ENCODE measurements at places on chromosomes 4 and X.

- no peak for DNase-seq
Measured at GRCh38 chrX:87475793-87476192, 41.8 kb upstream of the KLHL4 start.

DNA sequence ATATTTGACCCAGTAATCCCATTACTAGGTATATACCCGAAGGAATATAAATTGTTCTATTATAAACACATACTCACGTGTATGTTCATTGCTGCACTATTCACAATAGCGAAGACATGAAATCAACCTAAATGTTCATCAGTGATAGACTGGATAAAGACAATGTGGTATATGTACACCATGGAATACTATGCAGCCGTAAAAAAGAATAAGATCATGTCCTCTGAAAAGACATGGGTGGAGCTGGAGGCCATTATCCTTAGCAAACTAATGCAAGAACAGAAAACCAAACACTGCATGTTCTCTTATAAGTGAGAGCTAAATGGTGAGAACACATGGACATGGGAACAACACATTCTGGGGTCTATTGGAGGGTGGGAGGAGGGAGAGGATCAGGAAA is 36.5 kb downstream of the NUDT9 start:
- DNase-seq: no peak

DNA sequence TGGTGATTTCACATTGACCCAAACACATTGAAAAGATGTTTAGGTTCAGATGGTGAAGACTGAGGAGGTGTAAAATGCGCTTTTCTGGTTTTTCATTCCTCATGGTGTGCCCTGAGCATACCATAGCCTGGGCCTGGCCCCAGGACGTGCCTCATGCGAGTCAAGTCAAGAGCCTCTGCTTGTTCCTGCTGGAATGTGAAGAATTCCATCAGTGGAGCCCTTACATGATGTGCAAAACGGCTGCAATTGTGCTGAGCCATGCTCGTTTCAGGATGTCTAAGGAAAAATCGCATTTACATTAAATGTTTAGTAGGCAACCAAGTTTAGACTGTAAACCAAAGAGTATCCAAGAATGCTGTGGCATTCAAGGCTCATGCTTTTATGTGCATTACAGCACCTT is 34.9 kb downstream of the GYG2 start:
- DNase-seq: no peak

DNA sequence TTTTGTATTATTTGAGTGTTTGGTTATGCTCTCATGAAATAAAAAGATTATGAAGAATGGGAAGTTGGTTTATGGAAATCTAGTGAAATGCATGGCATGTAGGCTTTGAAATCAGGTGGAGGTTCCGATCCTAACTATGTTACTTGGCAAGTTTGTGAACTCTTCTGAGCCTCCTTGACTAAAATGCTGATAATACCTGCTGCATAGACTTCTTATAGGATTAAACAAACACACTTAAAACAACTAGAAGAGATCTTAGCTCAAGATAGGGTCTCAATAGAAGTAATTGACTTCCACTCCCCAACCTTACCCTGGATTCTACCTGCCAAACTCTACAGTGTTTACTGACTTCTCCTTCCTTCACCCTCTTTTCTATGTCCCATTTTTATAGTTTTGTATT is 22.2 kb upstream of the TLR2 start:
- no peak for DNase-seq

GRCh38 chr4:156073976-156074375 is 120.3 kb upstream of the CTSO start:
- DNase-seq: no peak

GRCh38 chr4:138912704-138913340 is 102.8 kb upstream of the NOCT start:
- DNase-seq: no peak

DNA sequence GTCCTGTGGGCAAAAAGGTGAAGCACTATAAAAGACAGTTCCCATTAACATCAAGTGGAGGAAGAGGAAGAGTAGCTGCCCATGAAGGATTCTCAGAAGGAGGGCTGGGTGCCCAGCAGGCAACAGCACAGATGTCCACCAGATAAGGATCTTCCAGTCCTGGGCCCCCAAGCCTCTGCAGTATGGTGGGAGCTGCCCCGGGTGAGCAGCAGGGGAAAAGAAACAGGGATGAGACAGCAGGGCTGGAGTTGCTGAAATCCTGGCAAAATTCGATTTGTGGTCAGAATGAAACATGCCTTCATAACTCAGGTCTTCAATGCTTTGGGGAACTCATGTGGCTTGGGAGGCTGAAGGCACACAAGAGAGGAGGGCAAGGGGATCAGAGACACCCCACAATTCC is 94.6 kb downstream of the RASL11B start:
- DNase-seq: no peak

- peak; percentile 26 for DNase-seq
Measured at GRCh38 chr4:152534541-152535359, 1.1 kb downstream of the FBXW7 start.

GRCh38 chrX:105018865-105019264 is 201.6 kb downstream of the TEX13A start:
- DNase-seq: no peak

DNA sequence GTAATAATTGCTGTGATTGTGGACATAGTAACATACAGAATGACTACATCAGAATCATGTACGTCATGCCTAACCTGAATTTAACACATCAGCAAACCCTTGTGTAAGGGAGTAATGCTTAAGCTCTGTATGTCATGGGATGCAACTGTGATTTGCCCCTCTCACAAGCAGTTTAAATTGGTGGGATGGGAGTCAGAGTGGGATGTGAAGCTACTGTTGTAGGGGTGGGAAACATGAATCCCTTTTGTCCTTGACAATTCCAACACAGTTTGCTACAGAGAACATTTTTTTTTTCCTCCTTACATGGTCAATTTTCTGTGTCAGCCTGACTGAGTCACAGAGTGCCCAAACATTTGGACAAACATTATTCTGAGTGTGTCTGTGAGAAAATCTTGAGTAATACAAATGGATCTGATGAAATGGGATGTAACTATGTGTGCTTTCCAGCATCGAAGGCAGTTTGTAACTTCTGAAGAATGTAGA is 392.8 kb downstream of the GPM6A start:
- DNase-seq: no peak

DNA sequence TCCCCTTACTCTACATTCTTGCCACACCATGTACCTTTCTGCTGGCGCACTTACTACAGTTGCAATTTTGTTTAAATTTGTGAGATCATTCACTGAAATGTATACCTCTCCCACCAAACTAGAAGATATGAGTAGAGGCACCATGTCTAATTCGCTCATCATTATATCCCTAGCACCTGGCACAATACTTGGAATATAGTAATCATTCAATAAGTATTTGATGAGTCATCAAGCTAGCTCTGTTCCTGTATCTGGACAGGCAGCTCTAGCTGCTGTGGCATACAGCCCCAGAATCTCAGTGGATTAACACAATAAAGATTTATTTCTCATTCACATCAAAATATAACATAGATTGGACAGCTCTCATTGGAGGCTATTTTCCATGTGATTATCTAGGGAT is 245.9 kb downstream of the IDS start:
- no peak for DNase-seq

GRCh38 chrX:153499876-153500275 is 5.1 kb downstream of the BGN start:
- peak; percentile 51 for DNase-seq

GRCh38 chrX:123188081-123188480 is 4.0 kb downstream of the GRIA3 start:
- no peak for DNase-seq

All from heart right ventricle (tissue), 16 donors.